ENCODE measurements at places on chromosomes 16 and 17. TPM values are rescaled to one million over a fixed set of nuclear protein-coding genes. Genes with fewer than 3 reads are reported as not detected.

DNA sequence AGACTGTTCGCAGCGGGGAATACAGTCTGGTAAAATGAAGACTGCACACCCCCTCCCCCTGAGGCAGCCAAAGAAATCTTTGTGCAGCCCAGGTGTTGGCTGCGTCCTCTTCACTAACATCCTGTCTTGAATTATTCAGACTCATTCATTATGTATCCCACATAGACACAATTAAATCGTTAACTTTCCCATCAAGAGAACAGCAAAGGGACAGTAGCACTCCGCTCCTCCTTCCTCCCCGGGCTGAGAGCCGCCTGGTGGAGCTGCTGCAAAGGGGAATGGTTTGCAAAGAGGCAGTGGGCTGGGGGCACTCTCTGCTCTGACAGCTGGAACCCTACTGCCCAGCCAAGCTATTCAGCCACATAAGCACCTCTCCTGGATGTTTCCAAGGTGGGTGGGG, 290.0 kb upstream of the SOX9 start:
- DNase-seq, result no peak

DNA sequence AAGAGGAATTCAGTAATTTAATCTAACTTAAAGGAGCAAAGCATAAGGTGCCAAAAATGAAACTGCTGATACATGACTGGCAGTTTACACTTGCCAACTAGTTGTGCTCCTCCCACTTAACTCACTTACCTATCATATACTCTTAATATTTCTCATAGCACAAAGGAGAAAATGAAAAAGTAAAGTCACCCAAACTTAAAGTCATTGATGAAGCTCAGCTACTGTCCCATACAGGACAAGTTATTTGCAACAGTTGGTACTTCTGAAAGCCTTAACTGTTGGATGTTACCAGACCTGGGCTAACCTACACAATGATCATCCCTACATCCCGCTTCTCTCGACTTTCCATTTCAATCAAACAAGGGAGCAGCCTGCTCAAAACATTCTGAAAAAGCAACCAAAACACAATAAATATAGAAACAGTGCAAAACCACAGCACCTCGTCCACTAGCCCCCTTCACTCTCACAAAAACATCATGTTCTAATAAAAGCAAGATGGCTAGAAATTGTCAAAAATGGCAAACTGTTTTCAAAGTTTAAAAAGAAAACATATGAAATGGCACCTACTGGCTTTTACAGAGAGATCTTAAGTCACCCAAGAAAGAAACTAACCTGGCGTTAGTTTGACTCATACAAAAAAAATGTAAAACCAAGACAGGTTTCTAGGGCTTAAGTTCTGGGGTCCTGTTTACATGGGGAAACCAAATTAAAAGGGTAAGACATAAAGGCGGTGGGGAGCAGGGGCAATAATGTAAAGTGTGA, 868 bp downstream of the MED13 start:
- no peak for DNase-seq

DNA sequence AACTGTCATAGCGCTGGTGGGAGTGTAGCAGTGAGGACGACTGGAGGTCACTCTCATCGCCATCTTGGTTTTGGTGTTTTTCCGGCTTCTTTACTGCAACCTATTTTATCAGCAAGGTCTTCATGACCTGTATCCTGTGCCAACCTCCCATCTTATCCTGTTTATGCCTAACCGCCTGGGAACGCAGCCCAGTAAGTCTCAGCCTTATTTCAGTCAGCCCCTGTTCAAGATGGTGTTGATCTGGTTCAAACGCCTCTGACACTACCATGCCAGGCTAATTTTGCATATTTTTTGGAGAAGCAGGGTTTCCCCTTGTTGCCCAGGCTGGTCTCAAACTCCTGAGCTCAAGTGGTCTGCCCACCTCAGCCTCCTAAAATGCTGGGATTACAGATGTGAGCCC, 179.8 kb upstream of the HSBP1 start:
- no peak for DNase-seq

DNA sequence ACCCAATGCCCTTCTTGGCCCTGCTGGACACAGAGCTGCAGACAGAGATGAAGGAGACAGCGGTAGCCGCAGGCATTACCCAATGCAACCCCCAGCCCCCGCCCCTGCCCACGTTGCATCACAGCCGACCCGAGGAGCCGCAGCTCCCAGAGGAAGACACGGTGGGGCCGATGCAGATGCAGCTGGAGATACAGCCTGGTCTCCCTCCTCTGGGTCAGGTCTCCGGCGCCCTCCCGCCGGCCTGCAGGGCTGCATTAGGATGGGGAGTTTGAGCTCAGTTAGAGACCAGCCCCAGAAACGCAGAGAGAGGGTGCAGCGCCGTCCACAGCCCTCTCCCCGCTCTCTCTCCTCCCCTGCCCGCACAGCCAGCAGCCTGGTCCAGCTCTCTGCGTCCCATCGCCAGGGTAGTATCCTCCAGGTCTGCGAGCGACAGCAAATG, 19.4 kb upstream of the UBE2I start:
- DNase-seq, result no peak

DNA sequence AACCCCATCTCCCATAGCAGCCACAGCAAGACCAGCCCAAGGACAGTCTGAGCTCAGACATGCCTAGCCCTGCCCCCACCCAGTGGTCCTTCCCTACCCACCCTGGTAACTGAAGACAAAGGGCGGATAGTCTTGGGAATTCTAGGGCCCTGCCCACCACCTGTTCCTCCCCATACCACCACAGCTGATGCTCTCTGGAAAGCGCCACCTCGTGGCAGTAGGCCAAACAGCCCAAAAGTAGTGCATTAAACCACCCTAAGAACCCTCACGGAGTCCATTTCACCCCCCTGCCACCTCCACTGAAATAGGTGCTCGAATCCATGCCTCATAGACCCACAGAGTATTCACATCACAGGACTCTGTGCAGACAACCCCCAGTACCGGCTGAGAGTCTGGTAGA, 1021.4 kb downstream of the CDH8 start:
- no peak for DNase-seq

GRCh38 chr16:1470481-1471251, 4.2 kb downstream of the CLCN7 start:
- DNase-seq, result peak; percentile 70

DNA sequence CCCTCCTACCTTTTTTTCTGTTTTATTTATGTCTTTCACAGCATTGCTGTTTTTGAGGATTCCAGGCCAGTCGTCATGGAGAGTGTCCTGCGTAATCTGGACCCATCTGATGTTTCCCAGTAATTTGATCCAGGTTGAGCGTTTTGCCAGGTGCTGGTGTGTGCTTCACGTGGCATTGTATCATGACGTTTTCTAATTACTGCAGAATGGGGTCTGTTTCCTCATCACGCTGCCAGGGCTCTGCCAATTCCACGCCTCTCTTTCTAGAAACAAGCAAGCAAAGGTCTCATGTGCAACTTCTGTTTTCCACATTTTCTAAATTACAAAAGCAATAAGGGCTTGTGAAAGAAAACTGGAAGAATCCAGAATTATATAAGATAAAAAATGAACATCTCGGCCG, 28.3 kb upstream of the BHLHA9 start:
- no peak for DNase-seq

GRCh38 chr16:90012991-90013745, 6.1 kb downstream of the DBNDD1 start:
- no peak for DNase-seq

DNA sequence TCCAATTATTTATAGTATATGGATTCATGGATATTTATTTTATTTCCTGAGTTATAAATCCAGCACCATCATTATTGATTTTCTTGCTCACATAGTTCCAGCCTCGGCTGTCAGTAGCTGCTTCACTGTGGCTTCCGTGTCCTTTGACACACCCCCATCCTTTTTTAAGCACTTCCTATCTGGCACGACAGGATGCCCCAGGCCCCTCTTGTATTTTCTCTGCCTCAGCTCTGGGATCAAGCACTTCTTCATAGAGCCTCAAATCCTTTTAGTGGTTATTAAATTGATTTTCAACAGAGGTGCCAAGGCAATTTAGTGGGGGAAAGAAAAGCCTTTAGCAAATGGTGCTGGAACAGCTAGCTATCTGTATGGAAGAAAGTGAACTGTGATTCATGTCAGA, 59.8 kb downstream of the GAN start:
- DNase-seq, result no peak

- peak; percentile 76 for DNase-seq
Measured at GRCh38 chr17:29625037-29625750, 2.5 kb upstream of the CORO6 start.

DNA sequence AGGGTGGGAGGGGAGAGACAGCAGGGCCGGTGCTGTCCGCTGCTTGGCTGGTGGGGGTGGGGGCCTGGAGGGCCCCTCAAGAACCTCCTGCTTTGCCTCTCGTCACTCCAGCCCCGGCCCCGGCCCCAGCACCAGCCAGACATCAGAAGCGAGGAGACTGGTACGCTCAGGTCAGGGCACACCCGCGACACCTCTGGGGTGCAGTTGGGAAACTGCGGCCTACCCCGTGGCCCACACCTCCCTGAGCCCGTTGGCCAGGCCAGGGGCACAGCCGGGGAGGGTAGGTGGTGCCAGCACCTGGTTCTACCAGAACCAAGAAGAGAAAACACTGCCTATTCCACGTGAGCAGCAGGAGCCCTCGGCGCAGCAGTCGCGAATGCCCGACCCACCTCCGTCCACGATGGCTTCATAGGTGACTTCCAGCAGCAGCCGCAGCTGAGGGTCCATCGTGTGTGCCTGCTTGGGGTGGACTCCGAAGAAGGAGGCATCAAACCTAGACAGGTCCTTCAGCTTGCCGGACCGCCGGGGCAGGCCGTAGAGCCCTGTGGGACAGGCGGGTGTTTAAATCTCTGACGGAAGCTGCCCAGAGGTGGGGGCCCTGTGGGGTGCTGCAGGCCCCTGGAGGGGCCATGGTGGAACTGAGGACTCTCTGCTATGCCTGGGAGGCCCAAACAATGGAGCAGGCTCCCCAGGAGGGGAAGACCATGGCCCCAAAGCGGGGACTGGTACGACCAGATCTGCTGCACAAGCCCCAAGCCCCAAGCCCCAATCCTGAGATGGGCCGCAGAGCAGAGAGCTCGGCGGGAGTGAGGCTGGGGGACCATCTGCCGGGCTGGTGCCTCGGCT, 2.9 kb downstream of the FASN start:
- no peak for DNase-seq

GRCh38 chr16:57955572-57956188, 15.2 kb downstream of the CNGB1 start:
- DNase-seq, result peak; percentile 46

The TSNAXIP1 gene
- not detected for total RNA-seq

The THAP11 gene
- 42.9 TPM for total RNA-seq

The ABCC11 gene
- not detected for total RNA-seq

The GNG13 gene
- not detected for total RNA-seq

The KRTAP1-5 gene
- total RNA-seq, result 1.2 TPM

The TLCD2 gene
- total RNA-seq, result 0.59 TPM

The AOC2 gene
- total RNA-seq, result 0.36 TPM

The EMP2 gene
- 33.1 TPM for total RNA-seq

The CMTM2 gene
- not detected for total RNA-seq

The KRTAP3-2 gene
- not detected for total RNA-seq

The TMIGD1 gene
- not detected for total RNA-seq

The TP53TG3 gene
- not detected for total RNA-seq

The HEXIM2 gene
- 20.6 TPM for total RNA-seq

The MILR1 gene
- total RNA-seq, result 5.6 TPM

The OR3A3 gene
- not detected for total RNA-seq

The TEX19 gene
- 2.3 TPM for total RNA-seq

The LRRC45 gene
- total RNA-seq, result 31.7 TPM
